CD4-positive, alpha-beta memory T cell (primary cell): ENCODE measurements at places on chromosomes 2 and 18. TPM values are rescaled to one million over a fixed set of nuclear protein-coding genes. Genes with fewer than 3 reads are reported as not detected.

DNA sequence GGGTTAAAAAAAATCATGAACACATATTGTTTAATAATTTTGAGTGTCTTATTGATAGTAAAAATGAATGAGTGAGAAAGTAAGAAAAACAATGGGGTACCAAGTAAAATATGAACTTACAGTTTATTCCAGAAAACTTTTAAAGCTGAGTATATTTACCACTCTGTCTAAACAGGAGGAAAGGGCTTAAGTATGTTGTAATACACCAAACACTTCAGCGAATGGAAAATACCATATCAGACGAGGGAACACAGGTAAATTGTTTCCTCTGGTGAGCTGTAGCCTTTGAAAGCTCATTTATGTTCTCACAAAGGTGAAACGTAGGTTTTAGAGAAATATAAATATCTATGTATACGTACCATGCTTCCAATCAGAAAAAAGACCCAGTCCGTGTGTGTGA, 1209.6 kb upstream of the ZEB2 start:
- no peaks in the 10 kb centered on the region for H3K4me1 ChIP-seq
- H3K27me3 ChIP-seq = no peaks in the 10 kb centered on the region
- H3K36me3 ChIP-seq = no peaks in the 10 kb centered on the region
- no peak for DNase-seq
- no peak overlapping the region for H3K4me3 ChIP-seq

GRCh38 chr18:3554091-3554601, 104.2 kb downstream of the TGIF1 start:
- H3K27me3 ChIP-seq = no peaks in the 10 kb centered on the region
- H3K4me3 ChIP-seq = no peak overlapping the region
- DNase-seq = no peak

Gene TMEM150A
- polyA plus RNA-seq = 17.9 TPM

DNA sequence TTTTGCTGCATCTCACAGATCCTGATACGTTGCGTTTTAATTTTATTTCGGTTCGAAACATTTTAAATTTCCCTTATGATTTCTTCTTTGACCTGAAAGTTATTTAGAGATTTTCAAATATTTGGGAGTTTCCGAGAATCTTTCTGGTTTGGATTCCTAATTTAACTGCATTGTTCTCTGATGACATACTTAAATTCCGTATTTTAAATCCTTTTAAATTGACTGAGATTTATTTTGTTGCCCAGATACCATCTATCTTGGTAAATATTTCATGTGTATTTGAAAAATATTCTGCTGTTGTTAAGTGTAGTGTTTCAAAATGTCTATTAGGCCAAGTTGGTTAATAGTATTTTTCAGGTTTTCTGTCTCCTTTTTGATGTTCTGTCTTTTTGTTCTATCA, 37.7 kb downstream of the MROH2A start:
- no peaks in the 10 kb centered on the region for H3K27me3 ChIP-seq
- H3K4me3 ChIP-seq = no peak overlapping the region
- H3K27ac ChIP-seq = no peak overlapping the region

Gene AMER3
- polyA plus RNA-seq = not detected

- no peak overlapping the region for H3K4me3 ChIP-seq
- no peak overlapping the region for H3K27ac ChIP-seq
These were observed 104.7 kb upstream of the UBXN4 start for GRCh38 chr2:135636982-135637381.

Gene INO80B
- 7.7 TPM for polyA plus RNA-seq

DNA sequence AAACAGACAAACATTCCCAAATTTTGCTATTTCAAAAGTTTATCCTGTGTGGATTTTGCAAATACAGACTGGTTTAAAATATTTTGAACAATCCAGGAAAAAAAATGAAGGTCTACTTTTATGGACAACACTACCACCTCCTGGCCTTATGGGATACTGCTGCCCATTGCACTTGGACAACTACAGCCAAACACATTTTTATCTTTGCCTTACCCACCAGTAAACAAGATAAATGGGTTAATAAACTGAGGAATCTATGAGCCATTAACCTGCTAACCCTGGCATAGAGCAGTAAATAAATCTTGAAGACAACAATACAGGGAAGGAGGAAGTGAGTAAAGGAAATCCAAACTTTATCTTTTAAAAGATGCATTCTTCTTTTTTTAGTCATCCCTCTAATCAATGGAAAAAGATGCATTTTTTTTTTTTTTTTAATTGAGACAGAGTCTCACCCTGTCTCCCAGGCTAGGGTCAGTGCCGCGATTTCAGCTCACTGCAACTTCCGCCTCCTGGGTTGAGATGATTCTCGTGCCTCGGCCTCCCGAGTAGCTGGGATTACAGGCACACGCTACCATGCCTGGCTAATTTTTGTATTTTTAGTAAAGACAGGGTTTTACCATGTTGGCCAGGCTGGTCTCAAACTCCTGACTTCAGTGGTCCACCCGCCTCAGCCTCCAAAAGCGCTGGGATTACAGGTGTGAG, 2.1 kb upstream of the SPIRE1 start:
- H3K36me3 ChIP-seq = no peaks in the 10 kb centered on the region
- H3K27ac ChIP-seq = no peak overlapping the region
- peaks cover 9% of the 10 kb centered on the region for H3K4me1 ChIP-seq
- no peak overlapping the region for H3K4me3 ChIP-seq

DNA sequence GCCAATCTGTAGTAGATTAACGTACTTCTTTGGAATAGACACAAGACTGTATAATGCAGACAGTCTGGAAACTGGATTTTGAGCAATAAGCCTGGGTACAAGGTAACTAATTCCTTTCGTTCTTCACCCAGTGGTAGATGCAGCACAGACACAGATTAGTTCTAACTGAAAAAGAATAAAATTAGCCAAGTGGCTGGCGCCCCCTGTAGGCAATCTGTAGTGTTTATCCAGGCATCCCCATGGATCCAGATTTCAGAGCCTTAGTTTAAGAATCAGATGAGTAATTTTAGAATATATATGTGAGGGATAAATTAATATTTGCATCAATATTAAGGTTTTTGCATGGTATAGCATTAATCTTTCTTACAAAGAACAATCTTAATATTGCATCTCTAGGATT, 563.9 kb downstream of the DCC start:
- H3K27me3 ChIP-seq = no peaks in the 10 kb centered on the region
- H3K27ac ChIP-seq = no peak overlapping the region
- no peaks in the 10 kb centered on the region for H3K4me1 ChIP-seq
- no peak overlapping the region for H3K4me3 ChIP-seq
- no peak for DNase-seq

DNA sequence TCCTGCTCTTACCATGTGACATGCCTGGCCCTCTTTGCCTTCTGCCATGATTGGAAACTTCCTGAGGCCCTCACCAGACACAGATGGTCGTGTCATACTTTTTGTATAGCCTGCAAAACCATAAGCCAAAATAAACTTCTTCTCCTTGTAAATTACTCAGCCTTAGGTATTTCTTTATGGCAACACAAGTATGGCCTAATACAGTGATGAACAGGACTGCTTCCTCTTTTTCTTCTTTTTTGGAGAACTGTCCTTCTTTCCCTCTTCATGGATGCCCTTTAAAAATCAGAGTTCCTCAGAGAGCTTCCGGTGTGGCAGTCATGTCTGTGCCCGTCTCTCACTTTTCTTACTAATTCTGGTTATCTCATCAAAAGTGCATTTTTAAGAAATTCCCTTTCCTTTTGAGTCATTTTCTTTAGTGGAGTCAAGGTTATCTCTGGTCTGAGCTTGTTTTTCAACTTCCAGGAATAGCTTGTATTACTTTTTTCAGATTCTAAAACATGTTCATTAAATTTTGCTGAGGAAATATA, 9.2 kb upstream of the IL1A start:
- H3K4me1 ChIP-seq = no peaks in the 10 kb centered on the region
- H3K4me3 ChIP-seq = no peak overlapping the region
- H3K27me3 ChIP-seq = no peaks in the 10 kb centered on the region
- no peaks in the 10 kb centered on the region for H3K36me3 ChIP-seq

GRCh38 chr2:206160807-206161179, 1.1 kb downstream of the EEF1B2 start:
- H3K27ac ChIP-seq = peak overlapping the region; percentile 94
- H3K27me3 ChIP-seq = no peaks in the 10 kb centered on the region
- no peak for DNase-seq
- peaks cover 15% of the 10 kb centered on the region for H3K36me3 ChIP-seq

DNA sequence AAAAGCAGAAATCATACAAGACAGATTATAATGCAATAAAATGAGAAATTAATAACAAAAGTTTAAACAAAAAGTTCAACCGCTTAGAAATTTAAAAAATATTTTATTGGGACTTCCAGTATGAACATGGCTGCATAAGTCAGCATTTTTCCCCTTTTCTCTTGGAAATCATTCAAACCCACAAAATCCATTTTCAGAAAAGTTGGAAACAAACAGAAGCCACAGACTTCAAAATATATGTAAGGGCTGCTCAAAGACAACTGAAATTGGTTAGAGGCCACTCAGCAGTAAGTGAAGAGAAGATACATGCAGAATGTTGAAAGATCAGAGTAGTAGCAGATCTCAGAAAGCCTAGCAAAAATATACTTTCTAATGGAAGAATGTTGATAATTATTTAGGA, 194.0 kb downstream of the DYSF start:
- H3K4me3 ChIP-seq = no peak overlapping the region
- H3K36me3 ChIP-seq = no peaks in the 10 kb centered on the region
- H3K27ac ChIP-seq = no peak overlapping the region
- no peaks in the 10 kb centered on the region for H3K4me1 ChIP-seq
- no peaks in the 10 kb centered on the region for H3K27me3 ChIP-seq

Gene ADD2
- polyA plus RNA-seq = not detected

Gene DIS3L2
- 16.0 TPM for polyA plus RNA-seq

Gene LRRTM4
- polyA plus RNA-seq = not detected

DNA sequence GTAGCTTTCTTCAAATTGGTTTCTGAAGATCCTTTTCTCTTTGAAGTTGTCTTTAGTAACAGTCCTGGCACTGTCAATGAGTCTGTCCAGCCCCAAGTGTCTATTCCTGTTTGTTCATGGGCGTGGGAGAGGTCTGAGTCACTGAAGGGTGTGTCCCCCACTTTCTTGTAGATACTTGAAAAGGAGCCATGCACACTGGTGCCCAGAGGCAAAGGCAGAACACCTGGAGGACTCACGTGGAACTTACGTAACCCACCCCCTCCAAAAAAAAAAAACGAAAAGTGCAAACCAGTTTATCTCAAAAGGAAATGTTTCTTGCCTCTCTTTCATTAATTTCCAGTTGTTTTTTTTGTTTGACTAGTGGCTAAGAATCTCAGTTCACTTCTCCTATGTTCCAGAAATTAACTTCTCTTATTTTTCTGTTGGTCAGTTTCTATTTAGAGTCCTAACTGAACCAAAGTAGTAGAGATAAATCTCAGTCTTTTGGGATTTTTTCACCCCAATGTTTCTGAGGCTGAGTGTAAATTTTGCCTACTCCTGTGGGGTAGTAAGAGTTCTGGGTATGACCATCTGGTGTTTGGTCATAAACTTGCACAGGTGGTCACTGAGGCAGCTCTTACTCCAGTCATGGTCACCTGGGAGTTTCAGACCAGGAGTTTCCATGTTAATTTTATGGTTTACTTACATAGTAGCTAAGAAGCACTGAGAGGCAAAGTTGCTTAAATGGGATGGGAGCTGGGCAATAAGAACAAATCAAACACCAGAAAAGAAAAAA, 54.9 kb downstream of the DSC3 start:
- H3K27ac ChIP-seq = no peak overlapping the region
- no peaks in the 10 kb centered on the region for H3K36me3 ChIP-seq
- H3K27me3 ChIP-seq = no peaks in the 10 kb centered on the region
- no peak overlapping the region for H3K4me3 ChIP-seq
- DNase-seq = no peak

DNA sequence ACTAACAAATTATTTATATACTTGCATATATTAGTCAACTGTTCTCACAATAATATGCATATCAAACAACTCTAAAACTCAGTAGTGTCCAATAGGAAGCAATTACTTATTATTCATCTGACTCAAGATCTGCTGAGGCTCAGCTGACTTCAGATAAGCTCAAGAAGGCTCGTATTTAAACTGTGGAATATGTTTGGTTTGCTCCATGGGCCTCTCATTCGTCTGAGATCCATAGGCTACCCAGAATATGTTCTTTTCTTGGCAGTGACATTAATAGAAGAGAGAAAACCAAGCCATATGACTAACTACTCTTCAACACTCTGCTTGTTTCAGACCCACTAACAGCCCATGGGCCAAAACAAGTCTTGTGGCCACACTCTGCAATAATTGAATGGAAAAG, 107.7 kb upstream of the MAP2 start:
- DNase-seq = no peak
- H3K27me3 ChIP-seq = no peaks in the 10 kb centered on the region
- H3K36me3 ChIP-seq = no peaks in the 10 kb centered on the region
- no peak overlapping the region for H3K27ac ChIP-seq
- no peak overlapping the region for H3K4me3 ChIP-seq

DNA sequence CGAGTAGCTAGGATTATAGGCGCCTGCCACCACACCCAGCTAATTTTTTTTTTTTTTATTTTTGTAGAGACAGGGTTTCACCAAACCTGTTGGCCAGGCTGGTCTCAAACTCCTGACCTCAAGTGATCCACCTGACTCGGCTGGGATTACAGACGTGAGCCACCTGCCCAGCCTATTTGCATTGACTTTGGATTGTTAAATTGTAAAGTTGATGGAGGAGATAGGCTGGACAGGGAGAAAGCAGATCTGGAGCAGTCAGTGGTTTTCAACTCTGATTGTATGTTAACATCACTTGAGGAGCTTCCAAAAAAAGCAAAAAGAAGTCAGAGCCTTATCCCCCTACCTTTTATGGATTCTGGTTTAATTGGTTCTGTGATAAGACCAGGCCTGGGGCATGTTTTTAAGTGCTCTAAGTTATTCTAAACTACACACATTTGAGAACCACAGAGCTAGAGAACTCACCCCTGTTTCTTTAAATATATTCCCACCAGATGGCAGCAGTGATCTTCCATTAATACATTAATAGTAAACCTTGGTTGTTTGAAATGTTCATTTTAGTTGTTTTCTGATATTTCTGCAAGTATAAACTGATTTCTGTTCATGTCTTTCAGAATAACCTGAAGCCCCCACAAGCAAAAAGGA, 7.5 kb downstream of the C2orf49 start:
- no peak overlapping the region for H3K4me3 ChIP-seq
- no peak for DNase-seq
- no peak overlapping the region for H3K27ac ChIP-seq
- H3K36me3 ChIP-seq = peaks cover 68% of the 10 kb centered on the region
- no peaks in the 10 kb centered on the region for H3K4me1 ChIP-seq

Gene SIX3
- not detected for polyA plus RNA-seq

Gene CENPO
- 1.6 TPM for polyA plus RNA-seq

Gene PDE11A
- polyA plus RNA-seq = not detected
